ENCODE measurements at places on chromosomes 3 and 15.

DNA sequence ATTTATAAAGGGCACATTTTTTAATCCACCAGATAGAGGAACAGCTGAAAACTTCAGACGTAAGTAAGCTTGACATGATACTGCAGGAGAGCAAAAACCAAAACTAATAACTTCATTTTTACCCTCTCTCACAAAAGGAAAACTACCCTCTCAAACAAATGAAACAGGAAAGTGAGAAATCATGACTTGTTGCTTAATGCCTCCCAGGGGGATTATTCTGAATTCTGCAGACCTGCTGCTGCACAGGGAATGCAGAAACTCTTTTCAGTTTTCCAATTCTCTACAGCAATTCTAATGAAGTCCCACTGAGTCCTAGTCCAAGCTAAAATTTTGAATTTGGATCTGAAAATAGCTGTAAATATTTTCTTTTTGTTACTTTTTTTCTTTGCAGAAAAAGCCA is 637.1 kb upstream of the CCDC54 start:
- DNase-seq, result no peak

- no peak for DNase-seq
Measured at GRCh38 chr15:41861736-41862356, 23.2 kb downstream of the PLA2G4B start.

DNA sequence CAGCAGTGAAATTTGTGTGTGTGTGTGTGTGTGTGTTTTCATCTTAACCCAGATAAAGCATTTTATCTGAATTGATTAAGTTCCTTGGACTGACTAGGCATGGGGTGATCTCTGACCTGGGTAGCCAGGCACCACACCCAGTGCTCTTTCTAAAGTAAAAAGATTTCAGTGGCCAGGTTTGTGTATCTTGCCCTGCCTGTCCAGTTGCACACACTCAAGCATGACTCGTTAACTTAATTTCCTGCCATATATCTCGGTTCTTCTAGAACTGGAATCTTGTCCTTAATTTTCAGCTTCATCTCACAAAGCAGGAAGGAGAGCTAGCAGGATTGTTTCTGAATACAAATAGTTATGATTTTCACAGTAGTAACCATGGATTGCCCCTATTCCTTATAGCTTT is 17.0 kb downstream of the TM4SF18 start:
- no peak for DNase-seq

DNA sequence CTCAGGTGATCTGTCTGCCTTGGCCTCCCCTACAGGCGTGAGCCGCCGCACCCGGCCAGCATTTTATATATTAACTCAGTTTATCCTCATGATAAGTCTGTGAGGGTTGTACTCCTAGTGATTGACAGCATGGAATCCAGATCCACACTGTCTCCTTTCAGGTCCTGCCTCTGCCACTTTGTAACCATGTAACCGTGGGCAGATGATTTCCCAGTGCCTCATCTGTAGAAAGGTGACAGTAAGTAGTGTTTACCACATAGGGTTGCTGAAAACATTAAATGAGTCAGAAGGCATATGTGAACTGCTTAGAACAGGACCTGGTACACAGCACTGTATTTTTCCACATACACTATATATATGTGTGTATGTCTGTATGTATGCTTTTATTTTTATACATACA is 2.4 kb downstream of the FYTTD1 start:
- DNase-seq, result no peak

All from NCI-H1105 treated with DMSO at 0.1 percent for 48 hours (cell line).